Pulmonary artery endothelial cell (primary cell): ENCODE measurements at places on chromosomes 5 and 9.

GRCh38 chr9:126932871-126933321 is 18.3 kb downstream of the RALGPS1 start:
- DNase-seq = no peak

- peak; percentile 5 for DNase-seq
Measured at GRCh38 chr9:108272349-108272899, 583.4 kb downstream of the ACTL7B start.

GRCh38 chr9:14418941-14419937 is 105.3 kb upstream of the NFIB start:
- DNase-seq = no peak

DNA sequence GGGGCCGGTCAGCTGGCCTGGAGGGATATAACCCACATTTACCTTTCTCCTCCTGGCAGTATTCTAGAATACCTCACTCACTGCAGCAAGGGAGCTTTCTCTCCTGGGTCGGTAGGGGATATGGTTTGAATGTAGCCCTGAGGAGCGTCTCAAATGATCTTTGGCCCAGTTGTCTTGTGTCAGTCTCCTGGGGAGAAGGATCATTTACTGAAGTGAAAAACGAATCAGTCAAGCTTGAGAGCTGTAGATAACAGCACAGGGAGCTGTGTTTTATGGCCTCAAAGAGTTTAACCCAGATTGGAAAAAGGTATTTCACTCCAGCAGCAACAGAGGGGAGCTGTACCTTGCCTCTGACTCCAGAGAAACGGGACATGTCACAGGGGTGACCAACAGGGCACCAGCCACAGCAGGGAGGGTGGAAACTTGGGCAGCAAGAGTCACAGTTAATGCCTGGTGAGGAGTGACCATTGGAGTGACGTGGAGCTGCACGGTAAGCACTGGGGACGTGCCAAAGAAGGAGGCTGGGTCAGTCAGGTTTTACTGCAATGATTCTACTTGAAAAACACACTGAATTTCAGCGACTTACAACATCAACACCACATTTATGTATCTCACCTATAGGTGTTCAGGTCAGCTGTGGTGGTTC is 29.8 kb upstream of the ZFR start:
- no peak for DNase-seq

DNA sequence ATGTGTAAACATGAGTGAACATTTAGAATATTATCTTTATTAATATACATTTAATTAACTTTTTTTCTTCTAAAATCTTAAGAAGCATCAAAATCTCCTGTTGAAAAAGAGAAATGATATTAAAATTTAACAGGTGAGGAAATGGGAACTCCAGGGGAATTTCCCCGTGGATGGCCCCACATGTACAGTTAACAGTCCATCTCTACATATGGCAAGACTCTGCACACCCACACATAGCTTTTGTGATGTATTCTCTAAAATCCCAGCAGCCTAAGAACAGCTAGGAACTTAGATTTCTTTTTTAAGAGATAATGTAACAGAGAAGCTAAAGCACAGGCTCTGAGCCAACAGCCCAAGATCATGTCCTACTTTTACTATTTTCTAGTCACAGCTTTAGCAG is 556.3 kb upstream of the RGMB start:
- DNase-seq = no peak

GRCh38 chr5:75509956-75510355 is 1.5 kb downstream of the CERT1 start:
- no peak for DNase-seq

- no peak for DNase-seq
Measured at GRCh38 chr5:159899067-159900049, 16.9 kb upstream of the ADRA1B start.

GRCh38 chr9:98584059-98584458 is 124.7 kb downstream of the GABBR2 start:
- no peak for DNase-seq

DNA sequence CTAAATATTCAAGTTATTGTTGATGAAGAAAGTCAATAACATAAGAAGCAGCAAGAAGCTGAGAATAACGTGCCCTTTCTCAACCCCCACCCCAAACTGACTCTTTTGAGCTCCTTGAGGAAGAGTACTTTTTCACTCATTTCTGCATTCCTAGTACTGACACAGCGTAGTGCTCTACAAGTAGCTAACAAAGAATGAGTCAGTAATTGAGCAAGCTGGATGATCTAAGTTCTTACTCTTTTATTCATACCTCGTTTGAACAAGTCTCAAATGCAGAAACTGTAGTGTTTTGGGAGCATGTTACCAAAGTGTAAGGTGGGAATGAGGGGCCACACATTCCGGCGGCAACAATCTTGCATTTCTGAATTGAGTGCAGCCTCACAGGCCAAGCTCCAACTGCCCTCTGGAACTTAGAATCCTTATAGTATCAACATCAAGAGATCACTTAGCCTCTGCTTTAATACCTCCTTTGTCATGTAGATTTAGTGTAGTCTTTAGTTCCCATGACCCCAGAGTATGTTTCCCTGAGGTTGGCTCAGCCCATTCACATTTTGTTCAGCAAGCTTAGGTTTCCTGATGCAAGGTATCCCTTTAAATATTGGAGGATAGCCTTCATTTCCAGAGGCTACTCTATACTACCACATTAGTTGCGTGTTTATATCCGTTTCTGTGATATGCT is 152.0 kb downstream of the PRR16 start:
- no peak for DNase-seq
